ENCODE measurements at places on chromosomes 12 and 14. TPM values are rescaled to one million over a fixed set of nuclear protein-coding genes. Genes with fewer than 3 reads are reported as not detected.

- peaks cover 4% of the 10 kb centered on the region for H3K36me3 ChIP-seq
- no peak overlapping the region for H3K4me3 ChIP-seq
- H3K27me3 ChIP-seq = no peaks in the 10 kb centered on the region
- no peak overlapping the region for H3K27ac ChIP-seq
- peaks cover 5% of the 10 kb centered on the region for H3K4me1 ChIP-seq
- no peak for DNase-seq
Measured at GRCh38 chr12:57934819-57935218, 6.5 kb upstream of the ATP23 start.

Gene APAF1
- polyA plus RNA-seq = 9.7 TPM

GRCh38 chr14:105139831-105140239 is 28.7 kb downstream of the JAG2 start:
- H3K27me3 ChIP-seq = no peaks in the 10 kb centered on the region
- H3K4me3 ChIP-seq = no peak overlapping the region
- no peaks in the 10 kb centered on the region for H3K36me3 ChIP-seq
- peak; percentile 25 for DNase-seq
- no peaks in the 10 kb centered on the region for H3K4me1 ChIP-seq
- no peak overlapping the region for H3K27ac ChIP-seq

- no peak for DNase-seq
- no peak overlapping the region for H3K27ac ChIP-seq
- H3K36me3 ChIP-seq = no peaks in the 10 kb centered on the region
Measured at GRCh38 chr12:108604208-108604941, 6.5 kb upstream of the TMEM119 start.

Gene MYF5
- not detected for polyA plus RNA-seq
